ENCODE measurements at places on chromosomes 3 and 15. TPM values are rescaled to one million over a fixed set of nuclear protein-coding genes. Genes with fewer than 3 reads are reported as not detected.
A peak's percentile ranks its signal among the peaks of the same experiment; 100 is the strongest.

GRCh38 chr3:89628856-89629670 lies 521.6 kb downstream of the EPHA3 start:
- DNase-seq, result peak; percentile 13

GRCh38 chr3:148727231-148727630 lies 29.5 kb downstream of the AGTR1 start:
- peak; percentile 47 for DNase-seq

GRCh38 chr3:183428447-183429211 lies at the start of gene MCF2L2:
Gene MCF2L2 (minus strand): TSS chr3:183428619. CDS start chr3:183427977, 642 bp downstream.
- DNase-seq, result peak; percentile 74

GRCh38 chr15:61780278-61780980 lies 279.8 kb downstream of the VPS13C start:
- no peak for DNase-seq

- no peak for DNase-seq
These were observed 16.8 kb downstream of the EPHA6 start for GRCh38 chr3:96831175-96831574.

Gene DUSP7
- 15.2 TPM for polyA plus RNA-seq

Gene PDZRN3
- polyA plus RNA-seq, result 14.2 TPM
